ENCODE measurements at places on chromosomes 16 and 17. TPM values are rescaled to one million over a fixed set of nuclear protein-coding genes. Genes with fewer than 3 reads are reported as not detected.

Gene TSPOAP1
- 2.7 TPM for total RNA-seq

Gene MT1M
- total RNA-seq: 3.0 TPM

Gene SULT1A2
- not detected for total RNA-seq

Gene MMP28
- total RNA-seq: 2.2 TPM

Gene MARCHF10
- 0.17 TPM for total RNA-seq

Measured in bronchus fibroblast of lung (primary cell).